Mesenchymal stem cell (in vitro differentiated cells and primary cell): ENCODE measurements at places on chromosomes 13 and 19.

DNA sequence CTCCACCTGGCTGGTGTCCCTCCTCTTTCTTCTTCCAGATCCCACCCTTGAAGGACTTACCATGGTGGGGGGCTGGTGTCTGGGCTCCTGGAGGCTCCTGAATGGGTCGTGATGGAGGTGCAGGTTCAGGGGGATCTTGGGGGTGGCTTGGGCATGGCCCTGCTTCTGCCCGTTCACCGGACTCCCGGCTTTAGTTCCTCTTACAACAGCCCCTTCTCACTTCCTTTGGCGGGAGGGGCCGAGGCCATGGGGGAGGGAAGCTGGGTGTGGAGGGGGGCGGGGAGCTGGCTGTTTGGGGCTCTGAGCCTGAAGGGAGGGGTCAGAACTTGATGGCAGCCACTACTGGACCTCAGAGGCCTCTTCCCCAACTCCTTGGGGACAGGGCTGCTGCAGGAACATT is at the start of gene MYO1F:
Gene MYO1F, minus strand, starts transcription at position 196 of the 400 bp plus-strand sequence. Its CDS starts 133 bp downstream, at position 63.
- DNase-seq, result no peak

DNA sequence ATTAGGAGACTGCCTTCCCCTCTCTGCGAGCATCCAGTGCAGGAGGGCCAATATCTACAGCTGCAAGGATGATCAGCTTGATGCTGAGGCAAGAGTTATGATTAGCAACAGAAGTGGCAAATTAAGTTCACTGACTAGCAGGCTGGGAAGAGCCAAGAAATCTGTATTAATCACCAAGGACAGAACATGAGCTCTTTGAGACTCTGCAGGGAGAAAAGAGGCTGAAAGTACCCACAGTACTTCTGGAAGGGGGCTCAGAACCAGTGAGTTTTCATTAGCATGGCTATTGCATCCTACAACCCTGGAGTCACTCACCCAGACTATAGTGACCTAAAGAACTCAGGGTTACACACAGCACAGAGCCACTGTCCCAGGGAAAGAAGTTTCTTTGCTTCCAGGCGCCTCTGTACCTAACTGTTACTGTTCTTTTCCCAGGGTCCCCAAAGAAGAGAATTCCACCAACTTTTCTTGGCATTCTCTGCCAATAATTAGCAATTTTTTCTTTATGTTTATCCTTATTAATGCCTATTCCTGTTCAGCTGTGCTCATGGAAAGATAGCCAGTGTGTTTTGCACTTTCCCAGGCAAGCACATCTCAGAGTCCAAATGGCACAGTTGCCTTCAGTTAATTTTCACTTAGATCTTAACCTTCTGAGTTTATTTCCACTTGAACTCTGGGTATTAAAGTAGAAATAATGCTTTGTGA is 25.8 kb upstream of the MEDAG start:
- DNase-seq, result peak; percentile 57

GRCh38 chr19:46442808-46443450 is 14.2 kb upstream of the PNMA8C start:
- peak; percentile 61 for DNase-seq

DNA sequence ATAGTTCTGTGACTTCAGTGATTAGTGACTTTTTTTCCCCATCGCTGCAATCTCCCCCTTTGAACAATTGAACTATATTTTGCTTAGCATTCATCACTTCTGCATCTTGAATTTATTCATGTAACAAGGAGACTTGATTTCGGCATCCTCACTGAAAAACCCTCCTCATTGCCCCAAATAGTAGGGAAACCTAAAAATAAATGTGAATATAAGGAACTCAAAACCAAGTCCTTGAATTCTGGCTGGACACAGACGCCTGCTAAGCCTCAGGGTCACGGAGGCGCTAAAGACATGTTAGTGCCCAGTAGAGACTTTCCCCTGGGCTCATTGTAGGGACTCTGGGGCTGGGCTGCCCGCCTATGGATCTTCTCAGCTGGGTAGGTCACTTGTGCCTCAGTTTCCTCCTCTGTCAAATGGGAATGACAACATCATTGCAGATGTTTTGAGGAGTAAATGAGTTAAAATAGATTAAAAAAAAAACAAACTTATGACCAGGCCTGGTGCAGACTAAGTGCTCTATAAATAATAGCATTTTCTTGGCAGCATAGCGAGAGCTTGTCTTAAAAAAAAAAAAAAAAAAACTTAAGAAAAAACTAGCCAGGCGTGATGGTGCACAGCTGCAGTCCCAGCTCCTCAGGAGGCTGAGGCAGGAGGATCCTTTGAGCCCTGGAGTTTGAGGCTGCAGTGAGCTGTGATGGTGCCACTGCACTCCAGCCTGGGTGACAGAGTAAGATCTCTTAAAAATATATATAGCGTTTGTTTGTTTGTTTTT is 1.8 kb upstream of the ADGRE5 start:
- no peak for DNase-seq

DNA sequence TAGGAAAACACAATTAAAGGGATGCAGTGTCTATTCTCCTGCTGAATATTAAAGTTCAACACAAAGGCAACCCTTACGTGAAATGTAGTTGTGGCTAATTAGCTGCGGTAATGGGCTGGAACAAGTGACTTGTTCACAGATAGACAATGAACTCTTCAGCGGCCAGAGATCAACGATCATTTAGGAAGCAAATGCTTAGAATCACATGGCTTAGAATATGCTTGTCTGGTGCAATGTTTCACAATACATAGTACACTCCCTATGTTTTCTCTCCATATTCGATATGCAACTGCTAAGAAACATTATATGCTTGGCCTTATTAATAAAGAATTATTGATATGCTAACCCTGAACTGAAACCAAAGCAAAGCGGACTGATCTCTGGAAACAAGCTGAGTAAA is 25.7 kb upstream of the MTUS2 start:
- DNase-seq, result no peak

DNA sequence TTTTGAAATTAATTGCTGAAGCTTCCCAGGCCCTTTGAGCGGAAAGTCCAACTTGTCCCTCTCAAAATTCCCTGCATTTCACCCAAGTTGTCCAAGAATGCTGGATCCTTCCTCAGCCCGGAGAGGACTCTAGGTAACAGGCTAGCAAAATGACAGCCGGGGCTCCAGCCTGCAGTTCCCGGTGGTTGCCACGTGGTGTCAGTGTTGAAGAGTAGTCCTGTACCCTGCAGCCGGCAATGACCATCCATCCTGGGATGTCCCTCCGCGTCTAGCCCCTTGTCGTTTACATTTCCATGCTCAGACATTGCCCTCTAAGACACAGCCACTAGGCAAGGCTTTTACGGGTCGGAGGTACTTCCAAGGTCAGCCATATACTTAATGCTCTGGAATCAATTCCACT is 31.4 kb upstream of the MTIF3 start:
- peak; percentile 22 for DNase-seq

DNA sequence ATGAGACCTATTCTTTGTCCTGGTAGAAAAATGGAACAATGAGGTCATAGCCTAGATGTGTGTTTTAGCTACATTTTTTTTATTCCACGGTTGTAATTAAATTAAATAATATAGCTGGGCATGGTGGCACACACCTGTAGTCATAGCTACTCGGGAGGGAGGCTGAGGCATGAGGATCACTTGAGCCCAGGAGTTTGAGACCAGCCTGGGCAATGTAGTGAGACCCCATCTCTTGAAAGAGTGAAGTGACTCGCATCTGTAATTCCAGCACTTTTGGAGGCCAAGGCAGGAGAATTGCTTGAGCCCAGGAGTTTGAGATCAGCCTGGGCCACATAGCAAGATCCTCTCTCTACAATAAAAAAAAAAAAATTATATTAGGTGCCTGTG is 11.7 kb upstream of the CBLC start:
- no peak for DNase-seq

GRCh38 chr13:48580185-48580803 is 47.4 kb upstream of the RCBTB2 start:
- DNase-seq, result peak; percentile 64
